Activated naive CD4-positive, alpha-beta T cell treated with anti-CD3 and anti-CD28 coated beads for 36 hours (primary cell): ENCODE measurements at places on chromosomes 2 and 18.

DNA sequence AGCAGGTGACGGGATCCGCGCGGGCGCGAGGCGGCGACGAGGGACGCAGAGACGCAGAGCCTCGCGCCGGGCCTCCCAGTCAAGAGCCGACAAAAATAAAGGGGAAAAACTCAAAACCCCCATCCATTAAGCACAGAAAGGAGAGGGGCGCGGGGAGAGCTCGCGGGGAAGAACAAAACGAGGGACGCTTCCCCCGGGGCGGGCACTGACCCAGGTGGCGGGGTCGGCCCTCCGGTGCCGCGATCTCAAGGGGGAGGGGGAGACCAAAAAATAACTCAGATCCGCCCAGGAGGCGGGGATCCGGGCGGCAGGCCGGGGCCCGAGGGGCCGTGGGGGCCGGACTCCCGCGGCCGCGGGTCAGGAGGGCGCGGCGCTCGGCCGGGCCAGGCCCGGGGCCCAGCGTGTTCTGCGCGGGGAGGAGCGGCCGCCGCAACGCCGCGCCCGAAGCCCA lies 597 bp downstream of the RNF103 start:
- peak; percentile 45 for DNase-seq

DNA sequence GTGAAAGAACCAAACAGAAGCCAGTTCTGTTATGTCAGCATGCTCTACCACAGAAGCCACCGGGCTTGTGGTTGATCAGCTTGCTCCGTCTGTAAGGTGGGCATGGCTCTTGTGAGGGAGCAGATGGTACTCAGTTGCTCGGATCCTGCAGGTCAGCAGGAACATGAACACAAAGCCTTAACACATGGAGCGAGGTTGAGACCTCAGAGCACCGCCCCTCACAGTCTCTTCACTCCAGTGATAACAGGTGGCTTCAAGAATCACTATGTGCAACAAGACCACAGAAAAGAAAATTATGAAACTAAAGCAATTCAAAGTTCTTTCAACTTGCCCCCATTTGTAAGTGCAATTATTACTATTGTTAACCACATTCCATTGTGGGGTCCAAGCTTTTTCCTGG lies 72.1 kb downstream of the OSBPL6 start:
- no peak for DNase-seq

- no peak for DNase-seq
Measured at GRCh38 chr2:187429989-187430388, 18.1 kb downstream of the CALCRL start.

DNA sequence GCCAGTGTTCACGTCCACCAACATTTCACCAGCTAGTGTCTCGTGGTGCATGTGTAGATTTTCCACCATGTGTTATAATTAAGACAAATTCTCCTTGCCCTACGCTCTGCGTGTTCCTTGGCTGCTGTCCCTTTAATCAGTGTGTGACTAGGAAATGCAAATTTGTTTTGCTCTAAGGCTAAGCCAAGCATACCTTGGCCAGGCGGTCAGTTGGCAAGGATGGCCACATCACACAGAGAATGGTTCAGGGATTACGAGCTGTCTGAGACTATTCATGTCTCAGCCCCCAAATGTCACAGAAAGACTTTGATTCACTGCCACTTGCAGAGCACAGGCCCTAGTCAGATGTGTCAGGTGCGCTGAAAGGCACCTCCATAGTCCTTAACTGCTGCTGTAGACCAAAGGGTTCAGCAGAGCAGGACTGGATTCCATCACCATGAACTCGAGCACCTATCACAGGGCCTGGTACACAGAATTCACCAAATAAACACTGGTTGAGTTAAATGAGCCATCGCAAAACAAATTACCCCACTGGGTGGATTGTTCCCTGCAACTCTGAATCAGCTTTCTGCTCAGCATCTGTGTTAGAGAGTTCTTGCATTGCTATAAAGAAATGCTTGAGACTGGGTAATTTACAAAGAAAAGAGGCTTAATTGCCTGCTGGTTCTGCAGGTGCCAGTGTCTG lies 128.4 kb downstream of the CABLES1 start:
- no peak for DNase-seq

DNA sequence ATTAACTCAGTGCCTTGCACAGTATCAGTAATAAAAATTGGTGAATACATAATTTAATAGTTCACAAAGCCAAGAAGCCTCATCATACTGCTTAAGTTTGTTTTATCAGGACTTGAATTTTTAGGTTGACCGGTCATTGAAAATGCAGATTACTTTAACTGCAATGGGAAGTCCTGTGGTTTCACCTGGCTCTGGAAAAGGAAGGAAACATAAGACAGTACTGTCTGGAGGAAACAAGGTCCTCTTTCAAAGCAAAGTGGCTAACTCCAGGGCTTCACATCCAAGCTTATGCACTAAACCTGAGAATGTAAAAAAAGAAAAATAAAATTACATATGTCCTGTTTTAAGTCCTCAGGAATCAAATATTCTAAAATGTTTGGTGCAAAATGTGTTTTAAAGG lies 119.7 kb downstream of the DLGAP1 start:
- DNase-seq = no peak

GRCh38 chr18:64149916-64150438 lies 1.1 kb upstream of the LINC00305 start:
- no peak for DNase-seq

DNA sequence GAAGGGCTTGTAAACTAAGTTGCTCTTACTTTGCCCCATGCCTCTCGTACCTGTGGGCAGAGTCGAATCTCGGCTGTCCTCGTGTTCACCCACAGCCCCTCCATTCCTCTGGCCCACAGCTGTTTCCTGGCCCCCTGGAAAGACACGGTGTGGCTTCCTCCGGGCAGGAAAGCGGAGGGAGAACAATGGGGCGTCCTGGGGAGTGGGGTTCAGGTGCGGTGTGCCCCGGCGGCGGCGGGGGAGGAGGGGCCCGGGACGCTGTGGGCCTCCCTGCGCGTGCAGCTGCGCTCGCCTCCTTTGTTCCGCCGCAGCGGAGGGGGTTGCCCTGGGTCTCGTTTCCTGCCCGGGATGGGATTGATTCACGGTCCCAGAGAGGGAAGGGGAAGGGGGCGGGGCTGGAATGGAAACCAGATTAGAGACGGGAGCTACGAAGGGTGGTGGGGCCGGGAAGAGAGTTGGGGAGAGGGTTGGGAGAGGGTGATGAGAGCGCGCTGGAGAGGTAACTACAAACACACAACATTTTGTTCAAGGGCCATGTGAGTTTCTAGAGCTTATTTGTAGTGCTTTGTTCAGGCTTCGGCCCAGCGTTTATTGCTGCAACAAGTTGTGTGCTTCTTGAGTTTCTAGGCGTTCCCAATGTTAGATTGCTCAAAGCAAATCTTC lies 796 bp downstream of the MYO1B start:
- peak; percentile 63 for DNase-seq

DNA sequence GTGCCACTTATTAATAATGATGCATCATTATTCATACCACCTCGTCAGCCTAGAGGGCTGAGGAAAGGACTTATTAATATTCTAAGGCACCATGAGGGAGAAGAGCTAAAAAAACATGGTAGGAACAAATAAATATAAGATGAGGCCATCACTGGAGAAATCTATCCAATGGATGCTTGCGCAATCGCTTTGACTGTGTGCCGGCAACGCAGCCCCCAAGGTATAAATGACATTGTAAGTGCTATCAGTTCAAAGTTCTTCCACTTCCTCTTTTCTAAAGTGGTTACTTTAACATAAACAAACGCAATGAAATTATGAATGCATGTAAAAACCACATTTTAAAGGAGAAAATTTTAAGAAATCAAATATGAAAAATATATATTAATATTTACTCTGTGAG lies 164.6 kb downstream of the EIPR1 start:
- no peak for DNase-seq

GRCh38 chr2:108575132-108575966 lies 41.1 kb downstream of the LIMS1 start:
- DNase-seq = no peak

- no peak for DNase-seq
Measured at GRCh38 chr18:66395671-66396218, 208.1 kb downstream of the CDH19 start.

- DNase-seq = peak; percentile 49
Measured at GRCh38 chr2:234492717-234493485, 4.0 kb downstream of the ARL4C start.

GRCh38 chr2:240935103-240935876 lies 29.2 kb downstream of the CROCC2 start:
- DNase-seq = peak; percentile 1

GRCh38 chr18:76410660-76411417 lies 84.2 kb downstream of the ZNF516 start:
- peak; percentile 55 for DNase-seq

DNA sequence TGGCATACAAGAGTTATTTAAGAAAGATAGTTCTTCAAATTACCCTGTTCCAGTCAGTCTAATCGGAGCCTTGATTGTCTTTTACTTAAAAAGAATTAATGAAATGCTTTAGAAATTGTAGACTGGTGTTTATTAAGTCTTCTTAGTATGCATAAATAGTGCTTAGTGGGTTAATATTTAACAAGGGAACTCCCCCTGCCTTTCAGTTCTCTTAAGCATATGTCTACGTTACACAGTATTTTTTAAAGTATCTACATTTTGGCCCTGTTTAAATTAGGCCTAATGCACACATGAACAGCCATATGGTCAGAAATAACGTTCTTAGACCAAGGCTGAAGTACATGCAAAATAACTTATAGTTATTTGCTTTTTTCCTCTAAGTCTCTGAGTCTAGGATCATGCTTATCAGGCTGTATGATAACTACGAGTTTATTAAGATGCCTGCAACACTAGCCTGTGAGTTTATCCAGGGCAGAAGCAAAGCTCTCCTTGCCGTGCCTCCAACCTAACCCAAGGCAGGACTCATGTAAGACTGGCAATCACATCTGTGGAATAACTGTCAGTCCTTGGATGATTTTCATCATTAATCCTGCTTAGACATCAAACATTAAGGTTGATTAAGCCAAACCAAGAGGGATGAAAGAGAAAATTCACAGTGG lies 6.7 kb downstream of the BCL2 start:
- no peak for DNase-seq

DNA sequence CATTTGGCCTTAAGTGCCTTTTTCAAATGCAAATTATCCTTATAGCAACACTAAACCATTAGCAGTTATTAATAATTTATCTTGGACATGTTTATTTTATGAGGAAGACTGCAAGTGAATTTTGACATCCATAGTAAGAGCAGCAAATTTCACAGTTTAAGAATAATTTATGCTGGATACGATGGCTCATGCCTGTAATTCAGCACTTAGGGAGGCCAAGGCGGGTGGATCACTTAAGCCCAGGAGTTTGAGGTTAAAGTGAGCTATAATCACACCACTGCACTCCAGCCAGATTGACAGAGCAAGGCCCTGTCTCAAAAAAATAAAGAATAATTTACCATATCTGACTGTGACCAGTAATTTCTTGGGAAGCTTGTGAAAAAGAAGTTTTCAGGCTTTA lies 286.2 kb downstream of the TMX3 start:
- DNase-seq = no peak

GRCh38 chr2:85314884-85315242 lies 12.9 kb downstream of the TGOLN2 start:
- DNase-seq = no peak

- no peak for DNase-seq
Measured at GRCh38 chr2:167254721-167255120, 366.4 kb downstream of the XIRP2 start.

- DNase-seq = no peak
Measured at GRCh38 chr2:127584047-127584446, 48.6 kb downstream of the MYO7B start.

DNA sequence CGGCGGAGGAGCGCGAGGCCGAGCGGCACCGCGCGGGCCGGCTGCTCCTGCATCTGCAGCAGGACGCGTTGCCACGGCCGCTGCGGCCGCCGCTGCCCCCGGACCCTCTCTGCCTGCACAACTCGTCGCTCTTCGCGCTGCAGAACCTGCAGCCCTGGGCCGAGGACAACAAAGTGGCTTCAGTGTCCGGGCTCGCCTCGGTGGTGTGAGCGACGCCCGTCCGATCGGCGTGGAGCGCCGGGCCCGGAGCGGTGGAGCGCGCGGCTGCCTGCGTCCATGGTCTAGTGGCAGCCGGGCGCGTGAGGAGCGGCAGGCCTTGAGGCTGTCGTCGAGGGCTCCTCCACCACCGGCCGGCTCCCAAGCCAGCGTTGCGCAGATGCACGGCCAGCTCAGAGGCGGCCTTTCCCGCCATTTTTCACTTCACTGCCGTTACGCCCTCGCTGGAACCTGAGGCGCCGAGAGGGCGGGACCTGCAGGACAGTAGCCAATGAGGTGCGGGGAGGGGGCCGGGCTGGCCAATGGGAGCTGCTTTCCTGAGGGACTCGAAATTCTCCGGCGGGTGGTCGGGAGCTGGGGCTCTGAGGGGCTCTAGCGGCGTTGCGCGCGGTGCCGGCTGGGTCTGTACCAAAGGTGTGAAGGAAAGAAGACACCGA lies 1.9 kb downstream of the TLX2 start:
- DNase-seq = peak; percentile 79

GRCh38 chr2:220966636-220967035 lies 605.5 kb downstream of the EPHA4 start:
- no peak for DNase-seq

DNA sequence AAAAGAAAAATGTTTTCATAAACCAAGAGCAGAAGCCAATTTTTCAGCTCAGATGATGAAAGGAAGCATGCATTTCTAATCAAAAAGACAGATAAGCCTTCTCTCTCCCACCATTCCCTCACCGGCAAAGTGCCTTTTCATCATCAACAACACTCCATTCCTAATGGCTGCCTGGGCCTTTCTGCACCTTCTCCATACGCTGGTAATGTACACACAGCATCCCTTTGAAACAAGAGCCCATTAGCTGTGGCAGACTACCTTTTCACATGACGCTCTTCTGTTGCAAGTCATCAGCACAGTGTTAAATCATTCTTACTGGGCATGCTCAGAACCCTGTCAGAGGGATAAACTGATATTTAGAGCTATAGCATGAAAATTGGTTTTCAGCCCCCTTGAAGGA lies 408.9 kb downstream of the MEIS1 start:
- DNase-seq = no peak

DNA sequence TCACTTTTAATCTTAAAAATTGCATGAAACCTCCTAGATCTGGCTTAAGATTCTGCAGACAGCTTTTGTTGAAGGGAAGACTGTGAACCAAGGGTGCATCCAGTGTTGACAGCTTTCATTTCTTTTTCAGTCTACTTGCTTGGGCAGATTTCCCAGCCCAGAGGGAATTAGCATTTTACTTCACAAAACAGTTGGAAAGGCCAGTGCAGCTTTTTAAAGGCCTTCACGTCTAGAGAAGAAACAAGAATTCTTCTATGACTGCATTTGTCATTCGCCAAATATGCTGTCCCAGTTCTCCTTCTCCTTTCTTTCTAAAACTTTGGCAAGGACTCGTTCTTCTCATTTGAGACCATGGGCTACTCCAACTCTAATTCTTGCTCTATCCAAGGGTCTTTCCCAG lies 17.4 kb downstream of the NTSR2 start:
- no peak for DNase-seq

GRCh38 chr18:77000527-77000926 lies 132.1 kb downstream of the MBP start:
- peak; percentile 60 for DNase-seq
